ENCODE measurements at places on chromosomes 13 and 19.

GRCh38 chr19:8404391-8405151, 8.5 kb upstream of the MARCHF2 start:
- DNase-seq: no peak

DNA sequence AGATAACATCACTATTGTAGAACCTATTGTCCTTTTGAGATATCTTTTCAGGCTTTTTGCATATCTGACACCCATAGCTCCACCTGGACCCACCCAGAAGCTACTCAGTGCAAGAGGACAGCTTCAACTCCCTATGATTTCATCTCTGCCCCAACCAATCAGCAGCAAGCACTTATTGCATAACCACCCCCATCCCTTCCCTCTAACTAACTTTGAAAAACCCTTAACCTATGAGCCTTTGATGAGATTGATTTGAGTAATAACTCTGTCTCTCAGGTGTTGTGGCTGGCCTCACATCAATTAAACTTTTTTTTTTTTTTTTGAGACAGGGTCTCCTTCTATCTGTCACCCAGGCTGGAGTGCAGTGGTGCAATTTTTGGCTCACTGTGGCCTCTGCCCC, 13.4 kb upstream of the MTRF1 start:
- DNase-seq: no peak

DNA sequence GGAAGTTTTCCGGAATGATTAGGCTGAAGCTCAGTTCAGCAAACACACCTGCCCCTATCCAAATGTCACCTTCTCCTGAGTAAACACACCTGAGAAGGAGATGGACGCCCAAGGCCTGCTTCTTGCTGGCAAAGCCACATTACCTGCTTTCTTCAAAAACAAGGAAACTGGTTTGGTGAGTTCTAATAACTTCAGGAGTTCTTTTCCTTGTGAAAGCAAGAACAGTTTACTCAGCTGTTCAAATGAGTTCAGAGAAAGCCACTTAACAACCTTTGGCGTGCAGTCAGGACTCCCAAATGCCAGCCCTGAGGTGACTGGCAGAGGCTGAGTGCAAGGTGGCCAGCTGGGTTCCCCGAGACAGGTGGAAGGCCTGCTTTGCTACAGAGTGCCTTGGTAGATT, 160.5 kb downstream of the STK24 start:
- no peak for DNase-seq

GRCh38 chr19:30719189-30719998, 347.2 kb downstream of the ZNF536 start:
- no peak for DNase-seq

- DNase-seq: no peak
These were observed 238.1 kb downstream of the FOXO1 start for GRCh38 chr13:40428354-40428753.

- DNase-seq: no peak
These were observed 34.6 kb upstream of the SOX1 start for GRCh38 chr13:112032186-112032993.

DNA sequence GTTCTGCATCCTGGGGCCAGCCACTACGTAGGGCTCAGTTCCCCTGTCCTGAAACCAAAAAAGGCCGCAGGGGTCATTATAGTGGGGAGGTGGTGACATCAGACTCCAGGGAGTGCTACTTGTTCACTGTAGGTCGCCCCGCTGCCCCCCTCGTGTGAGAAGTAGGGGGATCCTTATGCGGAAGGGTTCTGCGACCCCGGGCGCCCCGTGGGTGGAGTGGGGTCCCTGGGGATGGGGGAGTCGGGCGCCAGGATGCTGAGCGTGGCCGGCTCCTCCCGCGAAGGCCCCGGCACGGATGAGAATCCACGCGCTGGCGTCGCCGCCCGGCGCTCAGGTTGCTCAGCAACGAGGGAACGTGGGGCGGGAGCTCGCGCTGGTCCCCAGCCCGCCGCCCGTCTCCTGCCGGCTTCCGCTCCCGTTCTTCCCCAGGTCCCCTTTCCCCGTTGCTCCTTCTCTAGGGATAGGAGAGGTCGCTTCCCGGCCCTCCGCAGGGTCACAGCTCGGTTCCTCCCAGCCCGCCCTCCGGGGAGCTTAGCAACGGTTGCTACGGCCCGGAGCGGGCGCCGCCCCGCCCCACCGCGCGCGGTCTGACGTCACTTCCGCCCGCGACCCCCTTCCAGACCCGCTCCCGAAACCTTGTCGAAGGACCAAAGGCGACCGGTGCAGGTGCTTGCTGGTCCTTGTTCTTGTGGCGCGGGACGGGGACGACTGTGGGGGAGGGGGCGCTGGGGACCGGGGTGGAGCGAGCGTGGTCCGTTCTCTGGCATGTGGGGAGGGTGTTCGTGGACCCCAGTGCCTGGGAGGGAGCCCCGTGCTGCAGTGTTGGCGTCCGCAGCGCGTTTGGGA, at the start of gene NAT14:
Gene NAT14 (plus strand): TSS at position 596 of the 846 bp plus-strand sequence. CDS start 521 bp downstream, outside the sequence.
- peak; percentile 77 for DNase-seq

DNA sequence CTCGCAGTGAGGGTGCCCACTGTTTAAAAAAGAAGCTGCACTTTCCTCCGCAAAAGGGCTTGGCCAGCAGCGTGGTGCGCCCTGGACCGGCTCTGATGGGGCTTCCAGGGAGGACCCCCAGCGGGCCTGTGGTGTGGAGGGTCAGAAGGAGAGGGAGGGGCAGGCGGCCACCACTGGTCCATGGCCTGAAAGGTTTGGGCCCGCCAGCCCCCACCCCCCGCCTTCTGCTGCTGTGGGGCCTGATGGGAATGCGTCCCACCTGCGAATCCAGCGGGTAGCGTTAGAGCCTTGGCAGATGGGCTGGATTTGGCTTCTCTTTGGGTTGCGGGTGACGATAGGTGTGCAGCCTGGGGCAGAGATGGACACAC, 34.7 kb downstream of the TMEM255B start:
- DNase-seq: no peak

DNA sequence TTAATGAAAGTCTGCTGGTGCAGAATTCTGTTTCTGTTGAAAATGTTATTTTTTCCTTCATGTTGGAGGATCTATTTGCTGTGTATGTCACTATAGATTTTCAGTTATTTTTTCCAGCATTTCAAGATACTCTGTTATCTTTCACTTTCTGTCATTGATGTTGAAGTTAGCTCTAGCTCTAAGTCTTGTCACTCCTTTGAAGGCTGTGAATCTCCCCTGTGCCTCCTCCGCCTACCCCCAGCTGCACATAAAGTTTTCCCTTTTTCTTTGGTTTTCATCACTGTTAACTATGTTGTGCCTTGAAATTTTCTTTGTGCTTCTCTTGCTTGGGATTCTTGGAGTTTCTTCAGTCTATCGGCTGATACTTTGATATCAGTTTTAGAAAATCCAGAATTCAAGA, 20.8 kb downstream of the URI1 start:
- no peak for DNase-seq

- no peak for DNase-seq
These were observed 284.6 kb downstream of the DNAJC15 start for GRCh38 chr13:43307921-43308433.

- DNase-seq: no peak
These were observed 112.8 kb upstream of the GPR12 start for GRCh38 chr13:26873386-26873698.

DNA sequence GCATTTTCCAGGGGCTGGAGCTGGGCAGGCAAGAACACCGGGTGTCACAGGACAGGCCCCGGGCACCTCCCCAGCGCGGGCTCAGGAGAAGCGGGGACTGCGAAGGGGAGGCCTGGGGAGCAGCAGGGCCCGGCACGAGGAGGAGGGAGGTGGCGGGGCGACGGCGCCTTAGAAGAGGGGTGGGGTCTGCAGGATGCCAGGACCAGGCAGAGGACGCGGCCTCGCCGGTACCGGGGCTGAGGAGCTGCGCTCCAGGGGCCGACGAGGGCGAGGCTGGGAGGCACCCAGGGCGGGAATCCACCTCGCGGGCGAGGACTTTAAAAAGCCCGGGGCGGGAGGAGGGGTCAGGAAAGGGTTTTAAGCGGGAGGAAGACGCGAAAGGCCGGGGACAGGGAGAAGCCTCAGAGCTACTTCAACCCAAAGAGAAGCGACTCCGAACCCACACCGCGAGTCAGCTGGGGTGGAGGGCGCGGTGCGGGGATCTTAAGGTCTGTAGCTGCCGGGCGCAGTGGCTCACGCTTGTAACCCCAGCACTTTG, 665 bp downstream of the ZNF347 start:
- peak; percentile 22 for DNase-seq

DNA sequence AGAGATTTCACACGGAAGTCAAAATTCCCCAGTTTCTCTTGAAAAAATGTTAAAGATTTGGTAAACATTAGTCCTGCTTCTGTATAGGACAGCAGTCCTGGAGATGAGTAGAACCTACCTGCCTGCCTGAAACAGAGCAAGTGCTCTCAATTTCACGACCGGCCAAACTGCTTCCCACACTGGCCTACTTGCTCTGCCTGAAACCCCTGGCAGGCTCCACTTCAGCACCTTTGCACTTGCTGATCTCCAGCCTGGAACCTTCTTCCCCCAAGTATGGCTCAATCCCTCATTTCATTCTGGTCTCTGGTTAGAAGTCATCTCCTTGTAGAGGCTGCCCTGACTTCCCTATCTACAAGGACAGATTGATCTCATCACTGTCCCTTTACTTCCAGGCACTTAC, 271.4 kb downstream of the DLEU7 start:
- no peak for DNase-seq

DNA sequence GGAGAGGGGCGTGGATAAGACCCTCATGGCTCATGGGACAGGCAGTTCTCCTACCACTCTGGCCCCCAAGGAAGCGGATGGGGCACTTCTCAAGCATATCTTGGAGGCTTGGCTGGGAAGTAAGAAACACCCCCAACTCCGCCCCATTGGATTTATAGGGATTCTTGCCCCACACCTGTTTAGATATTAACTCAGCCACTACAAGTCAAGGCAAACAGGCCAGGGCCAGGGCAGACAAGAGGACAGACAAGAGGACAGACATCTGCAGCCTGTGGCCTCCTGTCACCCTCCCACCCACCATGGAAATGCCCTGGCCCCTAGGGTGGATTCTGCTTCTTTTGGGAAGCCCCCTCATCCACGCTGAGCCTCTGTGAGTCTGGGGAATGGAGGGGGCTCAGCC, 24.1 kb downstream of the RDH8 start:
- no peak for DNase-seq

GRCh38 chr19:33432015-33432414, 58.5 kb downstream of the CEBPG start:
- no peak for DNase-seq

DNA sequence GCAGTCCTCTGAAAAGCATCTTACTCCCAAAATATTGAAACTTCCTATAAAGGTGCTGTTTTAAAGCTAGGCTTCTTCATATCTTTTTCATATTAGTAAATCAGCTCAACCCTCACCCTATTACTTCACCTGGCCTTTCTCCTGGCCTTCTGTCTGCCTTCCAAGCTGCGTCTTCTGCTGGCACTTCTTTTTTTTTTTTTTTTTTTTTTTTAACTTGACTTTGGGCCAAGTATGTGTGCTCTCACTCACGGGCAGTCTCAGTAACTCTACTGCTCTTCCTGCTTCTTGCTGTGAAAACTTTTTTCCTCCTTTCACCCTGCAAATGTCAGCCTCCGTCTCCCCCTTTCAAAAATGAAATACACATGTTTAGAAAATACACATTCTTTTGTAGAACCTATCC, 41.2 kb upstream of the KCTD4 start:
- DNase-seq: no peak

DNA sequence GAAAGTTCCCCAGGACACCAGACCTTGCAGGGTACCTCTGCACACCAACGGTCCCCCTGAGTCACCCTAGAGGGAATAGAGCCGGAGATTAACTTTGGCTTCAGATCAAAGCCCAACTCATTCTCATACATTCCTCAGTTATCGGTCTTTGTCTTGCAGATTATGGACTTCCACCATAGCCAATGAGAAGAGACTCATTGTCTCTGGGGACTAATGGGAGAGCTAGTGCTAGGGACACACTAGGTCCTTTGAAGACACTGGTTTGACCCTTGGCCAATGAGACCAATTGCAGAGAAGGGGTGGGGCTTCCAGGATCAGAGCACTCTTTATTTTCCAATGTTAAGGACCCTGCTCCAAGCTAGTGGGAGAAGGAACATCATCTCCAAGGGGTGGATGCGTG, 6.1 kb downstream of the KLK7 start:
- DNase-seq: no peak

DNA sequence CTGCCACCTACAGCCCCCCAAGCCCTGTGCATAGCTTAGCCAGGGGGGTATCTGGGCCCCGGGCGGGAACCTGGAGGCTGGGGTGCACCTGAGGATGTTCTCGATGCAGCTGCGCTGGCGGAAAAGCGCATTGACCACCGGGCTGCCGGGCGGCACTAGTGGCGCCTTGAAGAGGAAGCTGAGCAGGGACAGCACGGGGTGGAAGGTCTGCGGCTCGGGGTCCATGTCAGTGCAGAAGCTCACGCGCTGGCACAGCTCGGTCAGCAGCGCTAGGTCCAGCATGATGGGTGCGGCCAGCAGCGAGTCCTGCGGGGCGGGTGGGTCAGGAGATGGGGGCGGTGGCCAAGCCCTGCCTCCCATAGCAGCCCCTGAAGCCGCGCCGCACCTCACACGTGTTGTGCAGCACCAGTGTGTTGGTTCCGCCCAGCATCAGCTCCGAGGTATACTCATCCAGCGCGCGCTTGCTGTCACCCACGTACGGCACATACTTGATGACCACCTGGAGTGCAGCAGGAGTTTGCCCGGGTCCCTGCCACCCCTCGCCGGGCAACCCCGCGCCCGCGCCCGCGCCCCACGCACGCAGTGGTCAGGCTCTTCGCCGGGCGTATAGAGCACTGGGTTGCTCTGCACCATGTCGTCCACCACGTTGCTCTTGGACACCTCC, 2.6 kb downstream of the ISYNA1 start:
- no peak for DNase-seq

DNA sequence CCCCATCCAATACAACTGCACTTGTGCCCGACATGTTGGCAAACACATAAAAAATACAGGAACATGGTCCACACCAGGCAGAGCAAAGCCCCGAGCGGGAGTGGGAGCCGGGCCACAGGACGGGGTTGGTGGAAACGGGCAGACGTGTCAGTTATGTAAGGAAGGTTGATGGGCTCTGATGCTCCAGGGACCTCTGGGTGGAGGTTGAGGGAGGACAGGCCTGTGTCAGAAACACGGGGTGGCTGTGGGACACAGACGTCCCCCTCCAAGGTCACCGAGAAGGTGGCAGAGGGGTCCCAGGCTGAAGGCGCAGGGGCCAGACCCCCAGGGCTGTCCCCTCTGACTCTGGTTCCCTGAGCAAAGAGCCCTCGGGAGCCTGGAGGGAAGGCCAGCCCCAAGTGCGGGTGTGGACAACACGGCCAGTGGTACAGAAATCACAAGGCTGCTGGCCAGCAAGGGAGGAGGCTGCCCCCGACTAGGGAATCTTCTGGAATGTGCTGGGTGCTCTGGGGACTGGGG, 31.4 kb upstream of the C13orf46 start:
- no peak for DNase-seq
